ENCODE measurements at places on chromosomes 2 and 18.

GRCh38 chr2:53234548-53234903, 533.1 kb upstream of the CHAC2 start:
- no peak for DNase-seq

DNA sequence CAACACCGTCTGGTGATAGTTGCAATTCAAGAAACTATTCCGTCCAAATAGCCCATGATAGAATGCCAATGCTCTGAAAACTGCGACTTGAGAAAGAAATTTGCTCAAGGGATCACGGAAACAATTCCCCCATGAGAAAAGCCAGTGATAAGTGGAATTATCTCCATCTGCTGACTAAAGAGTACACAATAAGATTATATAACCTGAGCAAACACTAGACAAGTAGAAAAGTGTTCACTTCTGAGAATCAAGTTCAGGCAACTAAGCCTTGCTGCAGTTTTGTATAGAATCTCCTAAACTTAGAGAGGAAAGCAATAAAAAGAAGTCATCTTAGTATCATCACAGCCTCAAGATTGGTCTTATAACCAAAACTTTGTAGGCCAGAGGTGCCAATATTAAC, 336.3 kb upstream of the NRXN1 start:
- DNase-seq, result no peak

- DNase-seq, result no peak
Measured at GRCh38 chr2:102438111-102438510, 15.2 kb downstream of the IL18RAP start.

- DNase-seq, result no peak
Measured at GRCh38 chr18:46466234-46467160, 190.5 kb downstream of the LOXHD1 start.

GRCh38 chr18:72128649-72129048, 415.5 kb downstream of the CBLN2 start:
- no peak for DNase-seq

DNA sequence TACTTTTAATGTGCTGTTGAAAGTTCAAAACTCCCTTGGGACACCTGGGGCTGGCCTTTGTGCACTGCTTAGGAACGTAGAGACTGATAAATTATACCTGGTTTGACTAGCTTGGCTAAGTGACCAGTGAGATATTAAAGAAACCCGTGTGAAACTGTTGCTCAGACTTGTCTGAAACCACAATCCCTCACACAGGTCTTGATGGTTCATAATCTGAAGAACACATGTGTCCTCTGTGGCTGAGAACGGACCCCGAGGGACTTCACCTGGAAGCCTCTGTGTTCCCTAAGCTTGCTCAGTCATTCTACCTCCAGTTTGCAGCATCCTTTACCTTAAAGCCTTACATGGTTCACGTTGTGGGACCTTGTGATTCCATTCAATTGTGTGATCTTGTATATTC, 218.8 kb downstream of the CBLN2 start:
- DNase-seq, result no peak

DNA sequence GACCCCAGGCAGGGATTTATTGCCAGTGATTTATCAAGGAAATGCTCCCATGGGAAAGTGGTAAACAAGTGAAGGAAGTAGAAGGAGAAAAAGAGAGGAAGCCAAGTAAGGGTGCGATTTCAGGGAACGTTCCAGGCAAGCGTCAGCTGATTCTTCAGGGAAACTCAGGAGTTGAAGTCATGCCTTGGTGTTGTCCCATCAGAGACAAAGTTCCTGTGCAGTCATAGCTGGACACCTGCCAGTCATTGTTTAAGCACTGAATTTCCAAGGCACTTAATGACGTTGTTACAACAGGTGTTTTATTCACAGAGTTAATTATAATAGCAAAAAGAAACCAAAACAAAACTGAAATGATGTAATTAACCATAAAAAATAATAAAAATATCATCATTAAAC, 381.8 kb upstream of the CRIM1 start:
- DNase-seq, result no peak

GRCh38 chr18:57898506-57899124, 95.5 kb upstream of the ATP8B1 start:
- no peak for DNase-seq

GRCh38 chr2:43950383-43951008, 45.3 kb downstream of the LRPPRC start:
- DNase-seq, result no peak

GRCh38 chr2:18396329-18397010, 164.0 kb downstream of the RDH14 start:
- DNase-seq, result no peak

GRCh38 chr2:28401948-28402550, 9.4 kb downstream of the FOSL2 start:
- no peak for DNase-seq

DNA sequence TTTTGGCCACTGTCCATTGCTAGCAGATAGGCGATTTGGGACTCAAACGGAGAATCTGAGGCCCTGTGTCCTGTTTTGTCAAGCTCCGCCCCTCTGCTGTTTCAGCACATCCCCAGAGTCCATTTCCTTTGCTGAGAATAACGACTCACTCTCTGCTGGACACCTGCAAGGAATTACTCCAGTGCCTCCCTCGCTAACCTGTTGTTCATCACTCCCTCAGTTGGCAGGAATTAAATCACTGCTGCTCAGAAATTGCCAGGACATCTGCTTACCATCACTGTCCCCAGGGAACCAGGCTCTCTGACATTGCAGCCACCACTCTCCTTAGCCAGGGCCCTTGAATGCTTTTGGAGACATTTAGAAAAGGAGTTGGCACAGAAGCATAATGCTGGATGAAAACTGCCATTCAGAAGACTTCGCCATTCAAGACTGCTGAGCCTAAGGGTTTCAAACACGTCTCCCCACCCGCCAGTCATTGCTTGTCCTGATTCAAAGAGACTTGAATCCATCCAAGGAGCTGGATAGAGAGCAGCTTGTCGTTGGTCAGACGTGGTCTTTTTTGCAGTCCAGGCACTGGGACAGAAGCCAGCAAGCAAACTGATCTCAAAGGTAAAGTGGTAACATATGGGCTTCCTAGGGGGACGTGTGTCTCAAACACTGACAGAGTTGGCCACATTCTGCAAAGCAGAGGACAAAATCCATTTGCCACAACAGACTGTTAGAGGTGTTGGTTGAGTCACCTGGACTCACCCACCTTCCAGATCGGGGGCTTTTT, 155.3 kb downstream of the UXS1 start:
- no peak for DNase-seq

DNA sequence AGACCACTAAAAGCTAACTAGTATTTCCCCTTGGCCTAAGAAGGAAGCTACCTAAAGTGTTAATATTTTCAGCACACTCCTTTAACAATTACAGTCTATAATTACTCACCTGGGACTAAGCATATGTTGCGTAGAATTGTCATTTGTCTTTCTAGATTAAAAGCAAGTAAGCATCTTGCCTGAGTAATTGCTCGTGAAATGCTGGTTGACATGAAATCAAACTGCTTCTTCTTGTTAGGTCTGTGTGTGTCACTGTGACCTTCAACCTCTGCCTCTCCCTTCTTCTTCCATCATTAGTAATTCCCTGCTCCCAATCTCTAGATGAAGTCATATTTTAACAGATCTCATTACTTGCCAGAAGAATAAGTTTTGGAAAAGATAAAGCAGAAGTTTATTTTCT, 212.2 kb downstream of the XIRP2 start:
- DNase-seq, result no peak

GRCh38 chr2:20456116-20456571, 9.3 kb downstream of the RHOB start:
- no peak for DNase-seq

DNA sequence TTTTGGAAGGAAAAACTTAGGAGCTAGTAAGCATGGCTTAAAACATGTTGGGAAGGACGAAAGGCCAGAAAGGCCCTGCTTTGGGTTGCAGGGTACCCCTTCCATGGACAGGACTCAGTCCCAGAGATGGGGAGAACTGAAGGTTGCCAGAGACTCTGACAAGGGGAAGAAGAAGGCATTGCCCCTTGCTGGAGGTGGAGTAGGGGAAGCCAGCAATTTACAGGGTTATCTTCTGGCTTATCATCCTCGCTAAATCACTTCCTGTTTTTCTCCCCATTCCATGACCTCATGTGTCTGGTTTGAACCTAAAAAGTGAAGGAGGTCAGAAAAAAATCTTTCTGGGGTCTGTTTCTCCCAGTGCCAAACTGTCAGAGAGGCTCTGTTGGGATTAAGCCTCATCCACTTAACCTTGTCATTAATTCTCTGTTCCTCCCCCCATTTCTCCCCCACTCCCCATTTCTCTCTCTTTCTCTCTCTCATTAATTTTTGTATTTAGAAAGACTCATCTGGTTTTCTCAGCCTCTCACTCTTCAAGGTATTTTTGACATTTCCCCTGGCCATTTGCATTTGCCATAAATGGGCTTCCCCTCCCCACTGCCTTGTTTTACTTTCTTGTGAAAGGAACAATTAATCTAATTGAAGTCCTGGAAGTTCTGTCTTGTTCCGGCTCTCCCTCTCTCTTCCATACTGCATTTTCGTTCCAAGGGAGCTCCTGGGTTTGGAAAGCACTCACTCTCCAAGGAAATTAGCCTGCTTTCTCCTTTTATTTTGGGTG, 17.4 kb downstream of the NRP2 start:
- DNase-seq, result no peak

DNA sequence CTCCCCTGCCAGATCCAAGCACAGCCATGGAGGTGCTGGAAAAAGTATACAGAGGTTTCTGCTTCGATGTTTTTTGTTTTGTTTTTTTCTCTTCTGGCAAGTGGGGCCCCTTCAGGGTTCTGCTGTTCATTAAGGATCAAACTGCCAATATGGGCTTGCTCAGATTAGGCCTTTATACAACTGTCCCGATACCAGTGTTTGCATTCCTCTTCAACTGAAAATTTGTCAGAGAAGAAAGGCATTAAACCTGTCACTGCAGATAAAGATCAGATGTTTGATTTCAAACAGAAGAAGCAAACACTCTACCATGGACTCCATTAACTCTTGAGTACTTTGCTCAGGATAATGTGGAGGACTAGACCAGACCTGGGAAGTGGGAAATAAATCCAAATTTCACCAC, 396.0 kb upstream of the SMIM21 start:
- no peak for DNase-seq

DNA sequence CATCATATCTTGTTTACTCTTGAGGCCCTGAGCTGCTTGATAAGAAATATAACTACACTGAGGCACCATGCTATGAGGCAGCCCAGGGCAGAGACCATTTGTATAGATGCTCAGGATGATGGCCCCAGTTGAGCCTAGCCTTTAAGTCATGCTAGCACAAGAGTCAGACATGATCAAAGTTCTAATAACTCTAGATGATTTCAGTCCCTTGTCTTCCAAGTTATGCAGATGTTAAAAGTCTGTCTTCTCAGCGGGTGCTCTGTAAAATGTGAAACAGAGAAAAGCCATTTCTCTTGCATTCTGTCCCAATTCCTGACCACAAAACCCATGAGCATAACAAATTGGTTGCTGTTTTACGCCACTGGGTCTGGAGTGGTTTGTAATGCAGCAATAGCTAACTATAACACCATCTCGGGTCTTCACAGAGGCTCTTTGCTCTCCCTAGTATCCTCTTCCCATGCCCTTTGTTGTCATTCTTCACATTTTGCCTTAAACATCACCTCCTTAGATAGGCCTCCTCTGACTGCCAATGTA, 49.6 kb downstream of the NXPH2 start:
- no peak for DNase-seq

GRCh38 chr2:137776697-137777096, 187.6 kb upstream of the HNMT start:
- no peak for DNase-seq

DNA sequence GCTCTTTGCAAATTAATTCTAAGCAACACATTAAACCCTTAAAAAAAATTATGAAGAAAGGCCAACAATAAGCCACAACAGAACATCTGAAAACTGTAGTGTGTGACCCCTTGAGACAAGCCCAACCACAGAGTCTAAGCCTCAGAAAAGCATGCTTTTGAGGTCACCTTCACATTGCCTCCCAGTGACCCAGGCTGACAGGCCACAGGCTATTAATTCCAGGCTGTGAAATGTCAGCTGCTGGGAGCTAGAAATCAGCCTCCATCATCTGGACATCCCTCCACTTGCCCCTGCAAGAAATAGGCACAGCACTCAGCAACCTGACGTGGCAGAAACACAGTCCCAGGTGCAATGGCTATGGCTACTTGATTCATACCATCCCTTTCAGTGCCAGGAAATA, 179.4 kb upstream of the ZFP36L2 start:
- DNase-seq, result no peak

- no peak for DNase-seq
Measured at GRCh38 chr2:26640331-26640745, 828 bp downstream of the CIB4 start.

DNA sequence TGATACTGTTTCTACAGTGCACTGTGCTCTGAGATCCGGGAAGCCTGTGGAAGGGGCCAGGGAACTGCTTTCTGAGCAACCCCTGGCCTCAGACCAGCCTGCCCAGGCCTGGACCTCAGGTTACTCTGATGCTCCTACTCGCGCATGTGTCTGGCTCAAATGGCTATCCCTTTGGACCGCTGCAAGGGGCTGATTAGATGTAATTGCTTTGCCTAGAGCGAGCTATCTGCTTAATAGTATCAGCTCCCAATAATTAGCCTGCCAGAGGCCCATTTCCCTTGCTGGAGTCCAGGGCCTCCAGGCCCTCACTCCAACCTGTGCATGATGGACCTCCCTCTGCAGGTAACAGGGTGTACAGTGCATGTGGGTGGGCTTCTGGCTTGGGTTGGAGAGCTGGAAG, 7.2 kb upstream of the KCNK3 start:
- no peak for DNase-seq

- no peak for DNase-seq
Measured at GRCh38 chr2:7108792-7109532, 191.8 kb downstream of the RNF144A start.

DNA sequence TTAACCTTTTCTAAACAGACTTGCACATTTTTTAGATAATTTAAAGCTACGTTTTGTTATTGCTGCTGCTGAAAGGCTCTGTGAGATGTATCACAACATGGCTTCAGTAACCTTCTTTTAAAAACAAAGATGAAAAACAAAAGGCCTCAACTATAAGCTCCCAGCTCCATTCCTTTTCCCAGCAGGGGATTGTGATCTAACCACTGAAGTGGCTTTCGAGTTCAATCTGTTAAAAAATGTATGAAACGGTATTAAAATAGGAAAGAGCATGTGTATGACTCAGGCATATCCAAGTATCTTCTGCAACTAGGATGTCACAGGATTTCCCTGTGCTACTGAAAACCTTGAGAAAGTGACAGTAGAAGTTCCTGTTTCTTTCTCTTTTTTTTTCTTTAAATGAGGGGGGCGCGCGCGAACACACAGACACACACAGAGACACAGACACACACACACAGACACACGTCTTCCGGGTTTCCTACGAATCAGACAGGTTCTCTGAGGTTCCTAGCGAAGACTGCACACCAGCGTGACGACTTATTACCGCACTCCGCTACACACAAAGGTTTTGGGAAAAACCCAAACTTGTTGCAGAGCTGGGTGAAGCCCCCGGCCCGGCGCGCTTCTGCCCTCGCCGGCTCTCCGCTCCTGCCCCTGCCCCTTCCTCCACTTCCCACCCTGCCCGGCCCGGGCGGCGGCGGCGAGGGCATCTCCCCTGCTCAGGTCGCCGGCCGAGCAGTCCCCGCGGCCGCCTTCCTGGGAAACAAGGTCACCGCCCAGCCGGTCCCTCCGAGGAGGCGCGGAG, 86.8 kb downstream of the RBMS1 start:
- peak; percentile 44 for DNase-seq
